ENCODE measurements at places on chromosomes 2 and 18. TPM values are rescaled to one million over a fixed set of nuclear protein-coding genes. Genes with fewer than 3 reads are reported as not detected.

The AQP12B gene
- total RNA-seq: not detected

The MROH2A gene
- not detected for total RNA-seq

The MAP2 gene
- total RNA-seq: not detected

The FN1 gene
- total RNA-seq: 0.60 TPM

The SERPINB10 gene
- total RNA-seq: not detected

The CRYBA2 gene
- not detected for total RNA-seq

The CHAC2 gene
- total RNA-seq: 12.6 TPM

The EPHA4 gene
- total RNA-seq: 29.3 TPM

DNA sequence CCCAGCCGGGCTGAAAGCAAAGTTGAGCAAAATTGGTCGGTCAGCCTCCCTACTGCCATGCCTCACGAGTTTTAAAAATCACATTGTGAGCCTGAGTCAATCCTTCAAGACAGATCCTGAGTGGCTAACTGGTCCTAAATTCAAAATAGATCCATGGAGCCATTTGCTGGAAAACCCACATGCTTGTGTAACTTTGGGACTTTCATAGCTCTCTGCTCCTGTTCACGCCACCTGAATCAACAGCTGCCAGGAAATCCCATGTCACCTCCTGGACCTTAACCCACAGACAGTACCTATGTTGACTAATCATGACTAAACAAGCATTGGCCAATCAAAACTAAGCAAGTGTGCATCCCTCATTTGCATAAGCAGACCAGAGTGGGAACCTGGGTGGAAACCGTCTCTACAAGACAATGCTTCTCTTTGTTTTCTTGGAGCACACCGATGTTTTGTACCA is 42.8 kb upstream of the LDLRAD4 start:
- no peak for DNase-seq
- peaks cover 25% of the 10 kb centered on the region for H3K4me1 ChIP-seq
- H3K36me3 ChIP-seq: no peaks in the 10 kb centered on the region
- no peak overlapping the region for H3K27ac ChIP-seq
- H3K27me3 ChIP-seq: peaks cover 13% of the 10 kb centered on the region

- H3K4me3 ChIP-seq: no peak overlapping the region
- H3K27ac ChIP-seq: no peak overlapping the region
- H3K27me3 ChIP-seq: no peaks in the 10 kb centered on the region
- no peak for DNase-seq
- H3K4me1 ChIP-seq: no peaks in the 10 kb centered on the region
Observed at GRCh38 chr2:60465736-60466135, 87.7 kb downstream of the BCL11A start.

- no peaks in the 10 kb centered on the region for H3K4me1 ChIP-seq
- DNase-seq: no peak
- peaks cover 3% of the 10 kb centered on the region for H3K27me3 ChIP-seq
Observed at GRCh38 chr2:129619471-129619870, 360.0 kb upstream of the RAB6C start.

- no peak for DNase-seq
- H3K27ac ChIP-seq: no peak overlapping the region
- no peaks in the 10 kb centered on the region for H3K27me3 ChIP-seq
- peaks cover 3% of the 10 kb centered on the region for H3K4me1 ChIP-seq
- H3K36me3 ChIP-seq: peaks cover 16% of the 10 kb centered on the region
- no peak overlapping the region for H3K4me3 ChIP-seq
Observed at GRCh38 chr2:237791977-237792727, 6.4 kb upstream of the RBM44 start.

DNA sequence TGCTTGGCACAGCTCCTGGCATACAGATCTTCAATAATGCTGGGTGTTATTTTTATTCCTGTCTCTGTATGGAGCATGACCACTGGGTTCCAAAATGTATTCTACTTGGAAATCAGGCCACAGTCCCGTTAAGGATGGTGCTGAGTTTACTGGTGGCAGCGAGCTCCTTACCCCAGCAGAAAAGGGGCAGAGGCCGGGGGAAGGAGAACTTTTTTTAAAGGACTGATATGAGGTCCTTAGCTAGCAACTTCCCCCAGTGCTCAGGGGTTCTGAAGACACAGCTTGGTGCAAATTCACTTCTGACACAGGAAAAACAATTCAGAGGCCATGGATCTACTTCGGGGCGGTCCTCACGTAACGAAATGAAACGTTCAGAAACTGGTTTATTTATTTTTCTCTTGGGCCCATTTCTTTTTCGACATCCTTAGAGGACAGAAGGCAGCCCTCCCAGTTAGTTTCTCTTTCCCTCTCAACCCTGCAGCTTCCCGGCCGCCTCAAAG is 872 bp downstream of the RDH14 start:
- H3K4me1 ChIP-seq: peaks cover 36% of the 10 kb centered on the region
- H3K27ac ChIP-seq: peak overlapping the region; percentile 97
- H3K4me3 ChIP-seq: peak overlapping the region; percentile 89
- peaks cover 37% of the 10 kb centered on the region for H3K36me3 ChIP-seq
- no peaks in the 10 kb centered on the region for H3K27me3 ChIP-seq

DNA sequence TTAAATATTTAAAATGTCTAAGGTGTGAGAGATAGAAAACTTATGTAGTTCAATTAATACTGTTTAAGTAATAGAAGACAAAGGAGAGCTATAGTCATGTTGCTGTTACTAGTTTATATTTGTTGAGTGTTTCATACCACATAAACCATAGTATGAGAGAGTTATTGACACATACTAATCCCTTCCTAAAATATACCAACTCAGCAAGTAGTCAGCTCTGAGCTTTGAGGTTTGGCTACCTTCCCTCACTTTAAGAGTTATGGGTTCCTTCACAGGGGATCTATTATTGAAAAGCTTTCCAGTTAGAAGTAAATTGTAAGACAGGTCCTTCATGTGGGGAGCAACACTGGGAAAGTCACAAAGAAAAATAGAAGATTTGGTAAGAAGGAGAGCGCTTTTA is 701.6 kb upstream of the ZEB2 start:
- H3K27ac ChIP-seq: no peak overlapping the region
- H3K4me1 ChIP-seq: no peaks in the 10 kb centered on the region
- no peak for DNase-seq
- no peak overlapping the region for H3K4me3 ChIP-seq
- no peaks in the 10 kb centered on the region for H3K36me3 ChIP-seq

GRCh38 chr2:200403814-200404213 is 97.3 kb downstream of the SPATS2L start:
- H3K4me1 ChIP-seq: peaks cover 35% of the 10 kb centered on the region
- no peak for DNase-seq
- no peak overlapping the region for H3K4me3 ChIP-seq
- H3K27me3 ChIP-seq: no peaks in the 10 kb centered on the region
- H3K27ac ChIP-seq: no peak overlapping the region

- no peak overlapping the region for H3K27ac ChIP-seq
- no peaks in the 10 kb centered on the region for H3K36me3 ChIP-seq
- no peaks in the 10 kb centered on the region for H3K4me1 ChIP-seq
Observed at GRCh38 chr2:228066126-228066798, 115.2 kb downstream of the SPHKAP start.

GRCh38 chr2:101380376-101380775 is 6.9 kb downstream of the CREG2 start:
- no peak overlapping the region for H3K4me3 ChIP-seq
- no peak overlapping the region for H3K27ac ChIP-seq
- peaks cover 2% of the 10 kb centered on the region for H3K4me1 ChIP-seq
- DNase-seq: no peak
- H3K36me3 ChIP-seq: no peaks in the 10 kb centered on the region

DNA sequence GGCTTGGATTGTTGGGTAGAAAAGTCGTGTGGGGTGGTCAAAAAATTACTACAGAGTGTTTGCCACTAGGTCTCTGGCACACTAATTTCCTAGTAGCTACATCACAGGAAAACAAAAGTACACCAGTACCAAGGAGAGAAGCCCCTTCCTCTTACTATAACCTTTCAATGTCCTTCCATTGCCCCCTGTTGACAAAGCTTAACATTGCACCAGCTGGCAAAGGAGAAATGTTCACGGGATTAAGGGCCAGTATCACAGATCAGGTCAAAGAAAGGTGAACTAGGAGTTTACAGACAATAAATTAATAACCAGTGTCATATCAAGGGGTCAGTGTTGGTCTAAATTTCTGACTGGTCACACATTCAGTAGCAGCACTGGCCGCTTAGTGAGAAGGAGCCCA is 1139.6 kb upstream of the FAM98A start:
- no peaks in the 10 kb centered on the region for H3K27me3 ChIP-seq
- no peaks in the 10 kb centered on the region for H3K4me1 ChIP-seq
- H3K36me3 ChIP-seq: no peaks in the 10 kb centered on the region
- no peak overlapping the region for H3K27ac ChIP-seq
- no peak for DNase-seq

DNA sequence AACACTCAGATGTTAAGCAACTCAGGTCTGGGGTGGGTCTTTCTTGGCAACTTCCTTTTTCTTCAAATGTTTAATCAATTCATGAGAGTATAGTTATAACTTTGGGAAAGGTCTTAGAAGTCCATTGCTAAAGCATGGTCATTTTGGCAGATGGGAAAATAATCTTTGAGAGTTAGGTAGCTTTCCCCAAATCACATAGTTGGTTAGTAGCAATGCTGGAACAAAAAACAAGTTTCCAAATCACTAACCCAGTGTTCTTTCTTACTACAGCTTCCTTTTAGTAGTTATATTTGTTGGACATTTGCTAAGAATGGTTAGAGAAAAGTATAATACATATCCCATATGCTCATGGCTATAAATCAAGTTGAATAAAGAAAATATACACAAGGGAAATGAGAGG is 185.2 kb upstream of the SLC14A2 start:
- H3K4me1 ChIP-seq: no peaks in the 10 kb centered on the region
- no peak for DNase-seq
- no peak overlapping the region for H3K27ac ChIP-seq
- peaks cover 3% of the 10 kb centered on the region for H3K27me3 ChIP-seq
- no peak overlapping the region for H3K4me3 ChIP-seq
- H3K36me3 ChIP-seq: no peaks in the 10 kb centered on the region

- no peaks in the 10 kb centered on the region for H3K27me3 ChIP-seq
- no peak overlapping the region for H3K27ac ChIP-seq
- no peaks in the 10 kb centered on the region for H3K4me1 ChIP-seq
- H3K4me3 ChIP-seq: no peak overlapping the region
- DNase-seq: no peak
- no peaks in the 10 kb centered on the region for H3K36me3 ChIP-seq
Observed at GRCh38 chr2:182324665-182325064, 102.2 kb downstream of the PDE1A start.

- H3K36me3 ChIP-seq: no peaks in the 10 kb centered on the region
- peaks cover 32% of the 10 kb centered on the region for H3K27me3 ChIP-seq
- H3K4me3 ChIP-seq: no peak overlapping the region
- peaks cover 6% of the 10 kb centered on the region for H3K4me1 ChIP-seq
Observed at GRCh38 chr2:64359171-64359891, 94.6 kb upstream of the LGALSL start.

DNA sequence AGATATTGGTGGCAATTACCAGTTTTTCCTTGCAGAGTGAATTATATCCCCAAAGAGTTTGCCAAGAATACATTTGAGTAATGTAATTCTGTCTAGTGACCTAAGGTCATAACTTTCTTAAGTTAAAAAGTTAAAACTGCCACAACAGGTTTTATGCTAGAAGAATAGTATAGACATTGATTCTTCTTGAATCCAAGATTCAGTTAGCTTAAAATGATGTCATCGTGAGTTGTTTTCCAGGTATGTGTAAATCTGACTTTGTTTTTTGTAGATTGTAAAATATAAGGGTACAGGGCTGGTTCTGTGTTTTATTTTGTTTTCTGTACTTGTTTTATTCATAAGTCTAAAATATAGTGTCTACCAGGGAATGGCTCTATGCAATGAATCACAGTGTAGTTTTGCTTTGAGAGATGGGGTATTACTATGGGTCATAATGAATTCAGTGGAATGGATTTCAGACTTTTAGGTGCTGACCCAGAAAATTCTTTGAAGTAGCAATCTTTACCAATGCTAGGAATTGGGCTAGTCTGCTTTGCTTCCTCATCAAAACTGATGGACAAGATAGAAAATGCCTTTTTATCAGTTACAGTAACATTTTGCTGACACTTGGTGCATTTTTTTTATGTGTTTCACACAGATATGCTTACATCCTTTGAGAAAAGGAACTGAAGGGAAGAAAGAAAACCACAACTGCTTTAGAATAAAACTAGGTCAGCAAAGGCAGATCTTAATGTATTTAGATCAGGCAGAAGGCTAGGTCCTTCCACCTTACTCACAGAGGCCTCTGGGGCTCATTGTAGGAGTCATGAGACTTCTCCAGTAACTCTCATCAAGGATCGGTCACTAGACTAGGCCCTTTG is 20.8 kb upstream of the MGAT5 start:
- peaks cover 36% of the 10 kb centered on the region for H3K36me3 ChIP-seq
- peak; percentile 34 for DNase-seq
- peak overlapping the region; percentile 87 for H3K27ac ChIP-seq

Measured in activated CD4-positive, alpha-beta T cell treated with anti-CD3 and anti-CD28 coated beads, Interleukin-2, amount 10 ng/mL, durations not matched to agents 7 days and 5 days (primary cell).